ENCODE measurements at places on chromosomes 16 and 17.

- no peak for DNase-seq
Measured at GRCh38 chr17:56113486-56113885, 39.8 kb upstream of the ANKFN1 start.

DNA sequence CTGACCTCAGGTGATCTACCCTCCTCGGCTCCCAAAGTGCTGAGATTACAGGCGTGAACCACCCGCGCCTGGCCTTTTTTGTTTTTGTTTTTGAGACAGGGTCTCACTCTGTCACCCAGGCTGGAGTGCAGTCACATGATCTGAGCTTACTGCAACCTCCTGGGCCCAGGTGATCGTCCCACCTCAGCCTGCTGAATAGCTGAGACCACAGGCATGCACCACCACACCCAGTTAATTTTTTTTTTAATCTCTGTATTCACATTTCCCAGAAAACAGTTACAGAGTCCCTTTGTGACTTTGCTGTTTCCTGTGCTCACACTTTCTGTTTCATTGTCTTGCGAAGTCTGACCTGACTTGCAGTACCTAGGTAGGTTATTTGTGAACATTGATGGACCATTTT, 2.7 kb downstream of the CLUAP1 start:
- peak; percentile 60 for DNase-seq

DNA sequence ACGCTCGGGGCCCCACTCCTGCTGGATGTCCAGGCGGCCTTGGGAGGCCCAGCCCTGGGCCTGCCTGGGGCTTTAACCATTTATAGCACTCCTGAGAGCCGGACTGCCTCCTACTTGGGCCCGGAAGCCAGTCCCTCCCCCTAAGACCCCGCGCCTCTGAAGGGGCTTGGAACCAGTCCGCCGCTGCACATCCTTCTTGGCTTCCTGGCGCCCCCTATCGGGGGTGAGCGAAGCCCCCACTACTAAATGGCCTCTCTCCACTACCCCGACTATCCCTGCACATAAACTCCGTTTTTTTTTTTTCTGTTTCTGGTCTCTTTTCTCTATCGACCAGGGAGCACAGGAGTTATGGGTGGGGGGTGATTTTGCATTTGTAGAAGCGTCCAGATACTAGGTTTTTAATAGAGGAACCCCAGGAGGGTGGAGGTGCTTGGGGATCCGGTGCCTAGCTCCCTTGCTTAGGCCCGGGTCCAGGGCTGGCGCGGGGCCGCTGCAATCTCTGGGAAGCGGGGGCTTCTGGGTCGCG, 633 bp upstream of the NOL3 start:
- DNase-seq, result no peak

GRCh38 chr16:77289331-77289809, 90.2 kb downstream of the SYCE1L start:
- DNase-seq, result no peak

DNA sequence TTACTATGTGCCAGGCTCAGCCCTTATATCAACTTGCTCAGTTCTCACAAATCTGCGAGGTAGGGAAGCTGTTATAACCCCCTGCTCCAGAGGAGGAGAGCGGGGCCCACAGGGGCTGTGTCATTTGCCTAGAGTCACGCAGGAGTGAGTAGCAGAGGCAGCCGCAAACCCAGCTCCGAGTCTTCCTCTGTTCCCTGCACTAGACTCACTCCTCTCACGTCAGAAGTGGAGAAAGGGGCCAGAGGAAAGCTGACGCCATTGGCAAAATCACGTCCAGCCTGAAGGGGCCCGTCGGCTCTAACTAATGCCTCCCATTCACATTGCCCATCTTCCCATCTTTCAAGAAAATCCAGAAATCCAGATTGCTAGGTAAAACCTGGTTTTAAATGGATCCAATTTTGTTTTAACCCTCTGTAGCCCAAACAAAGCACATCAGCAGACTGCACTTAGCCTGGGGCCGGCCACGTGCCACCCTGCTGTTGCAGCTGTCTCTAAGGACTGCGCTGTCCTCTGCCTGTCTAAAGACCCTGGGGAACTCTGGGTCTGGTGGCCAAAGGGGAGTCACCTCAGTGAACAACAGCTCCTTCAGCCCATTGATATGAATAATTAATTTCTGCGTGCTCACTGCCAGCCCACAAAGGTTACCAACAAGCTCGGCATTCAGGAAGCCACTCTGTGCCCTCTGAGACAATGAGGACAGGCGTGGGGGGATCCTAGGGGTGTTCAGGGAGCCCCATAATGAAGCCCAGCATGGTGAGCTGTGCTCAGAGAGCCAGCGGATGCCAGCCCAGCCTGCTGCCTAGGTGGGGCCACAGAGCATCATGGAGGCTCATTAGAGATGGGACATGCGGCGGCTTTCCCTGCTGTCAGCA, 36.7 kb upstream of the ABR start:
- no peak for DNase-seq

GRCh38 chr17:57889892-57890856, 40.3 kb upstream of the MRPS23 start:
- no peak for DNase-seq

Data from stimulated activated CD4-positive, alpha-beta T cell treated with anti-CD3 and anti-CD28 coated beads, Interleukin-1b, Interleukin-23, amount 100 ng/mL, for 48 hours (primary cell).